Fibroblast of the aortic adventitia (primary cell): ENCODE measurements at places on chromosomes 11 and 22. TPM values are rescaled to one million over a fixed set of nuclear protein-coding genes. Genes with fewer than 3 reads are reported as not detected.

DNA sequence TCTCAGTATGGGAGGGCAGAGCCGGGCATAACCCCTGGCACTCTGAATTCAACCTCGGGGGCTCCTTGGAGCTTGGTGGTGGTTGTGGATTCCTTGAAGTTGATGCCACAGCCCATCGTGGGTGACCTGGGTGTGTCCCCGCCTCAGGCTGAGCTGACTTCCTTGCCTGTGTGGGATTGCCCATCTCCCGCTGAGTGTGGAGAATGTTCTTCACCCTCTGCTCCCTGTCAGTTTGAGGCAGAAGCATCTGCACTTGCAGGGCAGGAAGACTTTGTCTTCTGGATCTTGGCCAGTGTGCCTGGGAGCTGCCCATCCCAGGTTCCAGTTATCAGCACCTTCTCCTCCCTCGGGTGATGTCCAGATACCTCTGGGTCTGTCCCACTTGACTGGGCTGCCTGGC lies 25.3 kb downstream of the CD82 start:
- no peak for DNase-seq

The CARD10 gene
- total RNA-seq: 5.8 and 13.1 TPM in 2 replicates

GRCh38 chr11:34488855-34489557 lies 24.6 kb downstream of the ELF5 start:
- DNase-seq: no peak

The TMPRSS6 gene
- not detected in 2 replicates for total RNA-seq

The SNX32 gene
- 1.6 and 3.3 TPM in 2 replicates for total RNA-seq

The AMPD3 gene
- 5.3 and 7.0 TPM in 2 replicates for total RNA-seq

The SLC7A4 gene
- total RNA-seq: 0.09 TPM in 1 of 2 replicates, not detected in the other

The KRTAP5-2 gene
- not detected in 2 replicates for total RNA-seq

GRCh38 chr11:1938343-1939005 lies 8.7 kb upstream of the MRPL23 start:
- DNase-seq: no peak

The NNMT gene
- 178 and 2,246 TPM in 2 replicates for total RNA-seq

DNA sequence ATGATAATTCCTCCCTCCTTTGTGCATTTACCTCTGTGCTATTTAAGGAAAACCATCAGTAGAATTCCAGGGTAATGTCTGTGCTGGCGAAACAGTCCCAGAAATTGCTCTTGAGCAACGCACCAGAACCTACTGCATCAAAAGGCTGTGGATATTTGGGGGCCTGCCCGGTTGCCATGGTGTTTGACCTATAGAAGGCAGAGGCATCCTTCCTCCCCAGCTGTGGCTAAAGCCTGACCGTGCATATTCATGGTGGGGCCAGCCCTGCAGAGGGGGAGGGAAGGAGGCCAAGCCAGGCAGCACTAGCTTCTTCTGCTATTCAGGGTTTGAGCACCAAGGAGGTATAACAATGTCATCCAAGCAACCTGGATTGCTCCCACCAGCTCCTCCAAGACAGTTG lies 215.0 kb upstream of the E2F8 start:
- DNase-seq: peak; percentile 45

- no peak for DNase-seq
These were observed 304.2 kb downstream of the INSC start for GRCh38 chr11:15418921-15419320.

GRCh38 chr11:79493555-79494171 lies 52.8 kb upstream of the TENM4 start:
- DNase-seq: peak; percentile 73

The EMSY gene
- 5.9 and 30.8 TPM in 2 replicates for total RNA-seq

GRCh38 chr11:34052608-34053160 lies 1.2 kb downstream of the CAPRIN1 start:
- no peak for DNase-seq

GRCh38 chr11:100546714-100547113 lies 140.4 kb upstream of the ARHGAP42 start:
- peak; percentile 32 for DNase-seq

GRCh38 chr11:34356913-34357700 lies 703 bp downstream of the ABTB2 start:
- peak; percentile 68 for DNase-seq

The BBOX1 gene
- total RNA-seq: not detected in 2 replicates

DNA sequence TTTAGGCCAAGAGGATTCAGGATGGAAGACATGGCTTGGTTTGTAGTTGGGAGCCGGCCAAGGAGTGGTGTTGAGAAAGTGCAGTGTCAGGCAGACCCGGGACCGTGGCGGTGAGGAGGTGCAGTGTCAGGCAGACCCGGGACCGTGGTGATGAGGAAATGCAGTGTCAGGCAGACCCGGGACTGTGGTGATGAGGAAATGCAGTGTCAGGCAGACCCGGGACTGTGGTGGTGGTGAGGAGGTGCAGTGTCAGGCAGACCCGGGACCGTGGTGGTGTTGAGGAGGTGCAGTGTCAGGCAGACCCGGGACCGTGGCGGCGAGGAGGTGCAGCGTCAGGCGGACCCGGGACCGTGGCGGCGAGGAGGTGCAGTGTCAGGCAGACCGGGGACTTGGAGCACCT lies 59.7 kb downstream of the LRP5 start:
- DNase-seq: no peak

GRCh38 chr11:115463606-115464005 lies 40.6 kb downstream of the CADM1 start:
- DNase-seq: no peak

The RCOR2 gene
- 2.9 and 3.3 TPM in 2 replicates for total RNA-seq

GRCh38 chr22:29190918-29191317 lies 14.8 kb upstream of the EMID1 start:
- DNase-seq: no peak

GRCh38 chr22:50583294-50583861 lies 729 bp upstream of the CHKB start:
- no peak for DNase-seq

The MMP8 gene
- total RNA-seq: 0.41 TPM in 1 of 2 replicates, not detected in the other

- DNase-seq: no peak
These were observed 16.9 kb upstream of the MTCH2 start for GRCh38 chr11:47659276-47659675.

The CATSPERZ gene
- not detected in 2 replicates for total RNA-seq

DNA sequence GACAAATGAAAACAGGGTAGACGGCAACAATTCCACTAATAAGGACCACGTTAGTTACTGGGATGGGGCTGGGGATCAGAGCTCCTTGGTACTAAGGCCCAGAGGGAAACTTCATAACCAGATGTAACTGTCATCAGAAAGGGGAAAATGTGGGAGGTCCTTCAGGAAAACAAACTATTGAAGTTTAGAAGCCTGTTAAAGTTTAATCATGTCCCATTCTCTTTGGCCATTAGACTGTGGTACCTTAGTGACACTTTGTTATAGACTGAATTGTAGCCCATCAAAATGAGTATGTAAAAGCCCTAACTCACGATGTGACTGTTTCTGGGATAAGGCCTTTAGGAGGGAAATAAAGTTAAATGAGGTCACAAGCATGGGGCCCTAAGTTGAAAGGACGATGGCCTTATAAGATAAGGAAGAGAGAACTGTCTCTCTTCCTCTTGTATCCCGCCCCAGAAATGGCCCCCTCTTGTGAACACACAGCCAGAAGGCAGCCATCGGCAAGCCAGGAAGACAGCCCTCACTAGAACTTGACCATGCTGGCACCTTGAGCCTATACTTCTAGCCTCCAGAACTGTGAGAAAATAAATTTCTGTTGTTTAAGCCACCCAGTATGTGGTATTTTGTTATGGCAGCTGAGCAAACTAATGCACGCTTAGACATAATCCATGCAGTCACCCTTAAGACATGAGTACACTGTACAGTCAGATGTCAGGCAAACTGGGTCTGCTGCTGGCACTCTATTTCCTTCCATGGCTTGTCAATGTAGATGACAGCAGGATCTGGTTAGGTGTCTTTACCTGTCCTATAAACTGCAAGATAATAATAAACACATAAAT lies 26.9 kb upstream of the USP47 start:
- DNase-seq: no peak

The PLA2G3 gene
- total RNA-seq: 0.08 and 0.09 TPM in 2 replicates

GRCh38 chr11:93512073-93512475 lies 31.1 kb downstream of the SMCO4 start:
- no peak for DNase-seq
